ENCODE measurements at places on chromosomes 3 and 15.
A peak's percentile ranks its signal among the peaks of the same experiment; 100 is the strongest.

GRCh38 chr3:195040773-195041520 lies 230.0 kb downstream of the XXYLT1 start:
- H3K27me3 ChIP-seq, result no peaks in the 10 kb centered on the region
- peaks cover 6% of the 10 kb centered on the region for H3K4me1 ChIP-seq
- H3K4me3 ChIP-seq, result no peak overlapping the region
- DNase-seq, result no peak
- no peak overlapping the region for H3K27ac ChIP-seq
- no peaks in the 10 kb centered on the region for H3K36me3 ChIP-seq

DNA sequence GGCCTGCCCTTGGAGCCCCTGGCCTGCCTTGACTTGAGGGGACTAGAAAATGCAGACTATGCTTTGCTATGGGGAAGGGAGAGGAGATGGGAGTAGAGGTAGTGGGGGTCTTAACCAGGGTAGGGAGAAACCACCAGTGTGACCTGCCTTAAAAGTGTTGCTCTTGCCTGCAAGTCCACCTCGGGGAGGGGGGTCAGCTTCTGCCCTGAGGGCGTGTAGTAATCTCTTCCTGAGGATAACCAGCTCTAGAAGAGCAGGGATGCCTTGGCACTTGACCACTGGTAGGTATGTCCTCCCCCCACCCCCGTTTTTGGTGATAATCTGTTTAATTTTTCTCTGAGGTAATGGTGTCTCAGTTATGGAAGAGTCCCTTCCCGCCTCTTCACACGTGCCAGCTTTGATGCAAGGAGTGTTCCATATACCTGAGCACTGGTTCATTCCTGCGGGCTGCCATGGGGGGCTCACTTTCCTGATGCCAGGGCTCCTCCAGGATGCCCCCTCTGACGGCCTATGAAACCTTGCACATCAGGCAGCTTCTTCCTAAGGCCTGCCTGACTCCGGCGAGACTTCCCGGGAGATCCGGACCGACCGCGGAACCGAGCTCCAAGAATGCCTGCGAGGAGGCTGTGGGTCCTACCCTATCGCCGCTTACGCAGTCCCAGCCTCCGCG lies 780 bp upstream of the P4HTM start:
- DNase-seq, result no peak
- peaks cover 3% of the 10 kb centered on the region for H3K36me3 ChIP-seq
- H3K4me3 ChIP-seq, result peak overlapping the region; percentile 73

- no peak overlapping the region for H3K27ac ChIP-seq
- no peak overlapping the region for H3K4me3 ChIP-seq
- no peaks in the 10 kb centered on the region for H3K36me3 ChIP-seq
- no peak for DNase-seq
- H3K27me3 ChIP-seq, result no peaks in the 10 kb centered on the region
- no peaks in the 10 kb centered on the region for H3K4me1 ChIP-seq
These were observed 171.0 kb upstream of the NECTIN3 start for GRCh38 chr3:110900576-110900975.

GRCh38 chr3:8441969-8442559 lies 59.6 kb upstream of the LMCD1 start:
- peaks cover 4% of the 10 kb centered on the region for H3K4me1 ChIP-seq
- no peak overlapping the region for H3K4me3 ChIP-seq
- H3K27ac ChIP-seq, result no peak overlapping the region

- H3K4me1 ChIP-seq, result peaks cover 6% of the 10 kb centered on the region
- DNase-seq, result no peak
- H3K27me3 ChIP-seq, result no peaks in the 10 kb centered on the region
- H3K4me3 ChIP-seq, result no peak overlapping the region
- H3K27ac ChIP-seq, result no peak overlapping the region
These were observed 17.0 kb upstream of the DNAJC19 start for GRCh38 chr3:181006541-181006940.

GRCh38 chr15:79943820-79944219 lies 27.2 kb downstream of the BCL2A1 start:
- H3K27me3 ChIP-seq, result no peaks in the 10 kb centered on the region
- no peaks in the 10 kb centered on the region for H3K4me1 ChIP-seq
- no peak for DNase-seq

DNA sequence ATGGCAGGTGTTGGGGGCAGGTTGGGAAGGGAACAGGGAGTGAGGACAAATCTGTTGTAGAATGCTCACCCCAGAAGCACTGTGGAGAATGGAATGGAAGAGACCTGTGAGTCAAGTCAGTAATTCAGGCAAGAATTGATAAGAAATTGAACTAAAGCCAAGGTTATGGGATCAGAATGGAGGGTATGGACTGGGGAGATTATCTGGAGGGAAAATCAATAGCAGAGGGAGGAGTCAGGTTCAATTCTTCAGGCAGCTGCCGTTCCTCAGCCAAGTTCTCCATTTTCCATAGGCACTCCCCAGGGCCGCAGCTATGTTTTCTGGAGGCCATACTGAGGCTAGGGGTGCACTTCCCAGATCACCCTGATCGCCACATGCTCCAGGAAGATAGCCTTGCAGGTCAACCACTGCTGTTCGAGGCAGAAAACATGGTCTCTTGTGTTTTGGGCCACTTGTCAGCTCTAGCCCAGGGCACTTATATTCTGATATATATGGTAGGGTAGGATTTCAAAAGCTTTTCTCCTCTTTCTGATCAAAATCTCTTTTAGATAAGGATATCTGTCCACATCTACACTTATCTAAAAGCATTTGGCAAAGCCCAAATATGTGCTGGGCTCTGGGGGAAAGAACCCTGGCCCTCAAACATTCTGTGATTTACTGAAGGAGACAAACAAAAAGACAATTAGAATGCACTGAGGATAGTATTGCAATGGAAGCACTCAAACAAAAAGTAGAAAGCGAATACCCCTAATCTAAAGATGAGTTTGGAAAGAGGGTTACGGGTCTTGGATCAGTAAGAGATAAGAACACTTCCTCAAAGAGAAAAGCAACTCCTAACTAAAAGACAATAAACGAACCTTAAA lies 92.3 kb downstream of the TMEM212 start:
- DNase-seq, result no peak
- no peaks in the 10 kb centered on the region for H3K27me3 ChIP-seq
- no peaks in the 10 kb centered on the region for H3K4me1 ChIP-seq
- H3K36me3 ChIP-seq, result no peaks in the 10 kb centered on the region
